ENCODE measurements at places on chromosomes 2 and 18.

DNA sequence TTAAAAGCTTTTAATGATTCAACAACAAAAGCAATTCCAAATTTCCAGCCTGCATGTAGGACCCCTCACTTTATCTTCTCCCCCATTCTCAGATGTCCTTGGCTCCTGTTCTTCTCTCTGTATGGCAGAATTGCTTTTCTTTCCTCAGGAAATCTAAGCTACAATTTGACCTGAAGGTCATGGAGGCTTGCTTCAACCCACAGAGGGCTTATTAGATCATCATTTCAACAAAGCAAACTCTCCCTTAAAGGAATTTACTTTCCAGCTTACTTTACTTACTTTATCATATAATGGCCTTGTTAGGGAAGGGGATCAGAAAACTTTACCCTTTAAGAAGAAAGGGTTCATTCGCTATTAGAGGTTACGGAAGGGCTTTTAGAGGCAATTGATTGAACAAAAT lies 211.5 kb downstream of the RAD51AP2 start:
- no peak for DNase-seq

DNA sequence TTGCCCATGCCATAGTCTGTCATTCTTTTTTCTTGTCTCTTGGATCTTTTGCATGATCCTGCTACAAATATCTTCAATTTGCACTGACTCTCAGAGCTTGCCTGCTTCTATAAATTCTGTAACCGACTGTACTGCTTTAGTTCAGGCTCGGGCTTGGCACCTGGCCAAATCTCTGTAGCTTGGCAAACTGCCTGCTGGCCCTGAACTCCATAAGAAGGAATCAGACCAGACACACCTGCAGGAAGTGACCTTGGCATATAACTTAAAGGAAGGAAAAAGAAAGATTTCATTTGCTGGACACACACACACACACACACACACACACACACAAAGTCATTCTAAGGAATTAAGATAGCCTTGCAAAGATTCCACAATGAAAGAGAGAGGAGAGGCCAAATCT lies 291.2 kb upstream of the DDX18 start:
- no peak for DNase-seq

- no peak for DNase-seq
Observed at GRCh38 chr2:71926876-71927756, 220.5 kb downstream of the CYP26B1 start.

- DNase-seq, result no peak
Observed at GRCh38 chr2:21812766-21813165, 689.0 kb downstream of the TDRD15 start.

GRCh38 chr2:102735416-102736109 lies 26.3 kb upstream of the TMEM182 start:
- no peak for DNase-seq

DNA sequence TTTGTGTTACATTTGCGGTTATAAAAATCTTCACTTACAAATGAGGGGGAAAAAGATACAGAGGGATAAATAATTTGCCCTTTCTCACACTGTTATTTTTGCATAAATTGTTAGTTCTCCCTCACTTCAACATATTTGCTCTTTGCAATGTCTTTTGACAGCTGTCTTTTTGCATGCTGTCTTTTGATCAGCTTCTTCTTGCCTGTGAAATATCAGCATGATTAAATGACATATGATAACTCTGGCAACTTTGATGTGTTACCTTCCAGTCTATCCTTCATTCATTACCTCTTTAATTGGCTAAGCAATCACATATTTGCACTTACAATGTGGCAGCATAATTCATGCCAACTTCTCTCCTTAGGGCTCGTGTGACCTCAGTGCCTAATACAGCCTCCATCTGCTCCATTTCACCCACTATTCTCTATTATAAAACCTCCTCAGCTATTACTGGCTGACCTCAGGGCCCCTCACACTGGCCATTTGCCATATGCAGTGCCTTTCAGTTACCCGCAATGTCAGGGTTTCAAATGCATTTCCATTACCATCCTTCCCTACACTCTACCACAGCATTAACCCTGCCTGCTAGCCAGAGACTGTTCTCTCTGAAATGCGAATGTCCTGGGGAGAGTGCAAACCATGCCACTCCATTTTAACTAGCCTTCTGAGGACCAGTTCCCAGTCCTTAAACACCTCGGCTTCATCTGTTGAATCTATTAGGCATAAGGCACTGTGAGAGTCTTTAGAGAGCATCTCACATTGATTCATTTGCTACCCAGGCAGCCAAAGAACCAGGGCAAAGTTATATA lies 1056.6 kb upstream of the CHAC2 start:
- no peak for DNase-seq

- no peak for DNase-seq
Observed at GRCh38 chr2:14234911-14235310, 397.6 kb upstream of the LRATD1 start.

DNA sequence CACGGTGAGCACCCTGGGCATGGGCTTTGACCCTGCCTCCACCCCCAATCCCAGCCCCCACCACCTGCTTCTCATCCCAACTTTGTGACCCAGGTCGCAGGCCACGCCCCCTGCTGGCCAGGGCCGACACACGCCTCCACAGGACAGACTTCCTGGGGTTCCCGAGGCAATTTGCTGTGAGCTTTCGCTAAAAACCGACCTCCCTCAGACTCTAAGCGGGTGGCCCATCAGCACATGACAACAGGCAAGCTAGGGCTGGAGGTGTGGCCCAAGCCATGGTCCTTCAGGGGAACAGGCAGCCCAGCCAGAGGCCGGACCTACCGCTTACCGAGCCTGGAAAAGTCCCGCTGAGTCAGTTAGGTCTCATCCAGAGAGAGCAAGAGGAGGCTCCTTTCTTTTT lies 31.9 kb downstream of the C1QL2 start:
- DNase-seq, result peak; percentile 42

DNA sequence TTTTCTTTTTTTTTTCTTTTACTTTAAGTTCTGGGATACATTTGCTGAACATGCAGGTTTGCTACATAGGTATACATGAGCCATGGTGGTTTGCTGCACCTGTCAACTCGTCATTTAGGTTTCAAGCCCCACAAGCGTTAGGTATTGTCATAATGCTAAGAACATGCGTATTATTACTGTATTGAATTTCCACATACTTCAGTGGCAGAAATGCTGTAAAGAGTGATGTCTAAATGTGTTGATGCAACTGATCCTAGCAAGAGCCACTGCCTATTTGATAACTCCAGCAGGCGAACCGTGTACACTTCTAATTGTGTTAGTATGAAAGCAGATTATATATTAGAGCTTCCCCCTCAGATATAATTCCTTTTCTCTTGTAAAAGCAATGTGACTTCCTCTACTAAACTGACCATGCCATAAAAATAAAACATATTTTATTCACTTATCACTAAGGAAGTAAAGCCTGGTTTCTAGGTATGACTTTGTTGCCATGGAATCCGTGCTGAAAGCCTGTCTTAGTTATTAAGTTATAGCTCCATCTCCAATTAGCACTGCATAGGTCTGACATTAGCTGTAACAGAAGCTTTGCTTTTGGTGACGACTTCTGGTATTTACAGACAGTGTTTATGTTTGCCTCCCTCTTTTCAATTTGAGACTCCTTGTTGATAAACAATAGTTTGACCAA lies 280.0 kb downstream of the GALR1 start:
- DNase-seq, result no peak

DNA sequence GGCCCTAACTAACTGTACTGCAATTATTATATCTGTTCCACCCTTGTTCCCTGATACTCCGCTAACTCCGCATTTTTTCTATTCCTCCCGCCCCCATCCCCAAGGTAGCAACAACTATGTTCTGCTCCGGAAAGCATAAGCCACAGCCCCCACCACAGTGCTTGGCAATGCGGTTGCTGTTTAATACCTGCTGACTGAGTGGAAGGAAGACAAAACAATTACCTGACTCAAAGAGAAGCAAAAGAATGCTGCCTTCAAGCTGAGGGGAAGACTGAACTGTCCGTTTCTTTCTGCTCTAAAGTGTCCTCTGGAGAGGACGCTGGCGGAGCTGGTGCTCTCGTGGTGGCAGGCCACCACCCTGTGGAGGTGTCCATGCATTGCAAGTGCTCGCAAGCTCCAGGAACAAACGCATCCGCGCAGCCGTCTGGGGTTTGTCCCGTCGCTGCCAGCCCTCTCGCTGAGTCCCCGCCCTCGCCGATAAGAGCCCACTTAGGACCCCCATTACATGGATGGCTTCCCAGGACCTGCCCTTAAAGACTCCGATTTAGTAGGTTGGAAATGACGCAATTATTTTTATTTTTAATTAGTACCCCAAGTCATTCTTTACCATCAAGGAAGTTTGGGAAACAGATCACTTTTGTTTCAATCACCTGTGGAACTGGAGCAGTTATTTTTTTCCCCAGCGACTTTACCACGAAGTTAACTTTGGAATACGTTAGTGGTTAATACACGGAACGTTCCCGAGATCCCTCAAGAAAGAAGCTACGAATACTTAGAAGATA lies 1.6 kb upstream of the MYL12A start:
- peak; percentile 91 for DNase-seq

- no peak for DNase-seq
Observed at GRCh38 chr2:221480163-221480562, 91.9 kb downstream of the EPHA4 start.

- DNase-seq, result no peak
Observed at GRCh38 chr2:159137511-159138241, 148.8 kb downstream of the WDSUB1 start.

DNA sequence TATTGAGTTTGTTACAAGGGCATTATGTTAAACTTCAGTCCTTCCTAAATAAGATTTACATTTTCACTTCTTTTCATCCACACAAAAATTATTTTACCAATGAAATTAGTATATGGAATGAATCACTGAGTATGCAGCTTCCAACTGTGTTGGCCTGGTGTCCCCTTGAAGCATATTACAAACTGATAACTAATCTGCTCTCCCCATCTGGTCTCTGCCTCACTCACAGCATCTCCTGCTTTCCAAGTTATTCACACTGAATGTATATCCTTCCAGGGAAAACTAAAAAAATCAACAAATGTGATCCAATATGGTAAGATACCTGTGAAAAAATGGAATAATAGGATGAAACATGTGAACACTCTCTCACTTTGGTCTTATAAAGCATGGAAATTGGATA lies 90.0 kb upstream of the NYAP2 start:
- no peak for DNase-seq

GRCh38 chr18:32072321-32072720 lies 19.4 kb upstream of the RNF138 start:
- DNase-seq, result peak; percentile 35

GRCh38 chr18:26434887-26435286 lies 113.5 kb downstream of the KCTD1 start:
- no peak for DNase-seq

DNA sequence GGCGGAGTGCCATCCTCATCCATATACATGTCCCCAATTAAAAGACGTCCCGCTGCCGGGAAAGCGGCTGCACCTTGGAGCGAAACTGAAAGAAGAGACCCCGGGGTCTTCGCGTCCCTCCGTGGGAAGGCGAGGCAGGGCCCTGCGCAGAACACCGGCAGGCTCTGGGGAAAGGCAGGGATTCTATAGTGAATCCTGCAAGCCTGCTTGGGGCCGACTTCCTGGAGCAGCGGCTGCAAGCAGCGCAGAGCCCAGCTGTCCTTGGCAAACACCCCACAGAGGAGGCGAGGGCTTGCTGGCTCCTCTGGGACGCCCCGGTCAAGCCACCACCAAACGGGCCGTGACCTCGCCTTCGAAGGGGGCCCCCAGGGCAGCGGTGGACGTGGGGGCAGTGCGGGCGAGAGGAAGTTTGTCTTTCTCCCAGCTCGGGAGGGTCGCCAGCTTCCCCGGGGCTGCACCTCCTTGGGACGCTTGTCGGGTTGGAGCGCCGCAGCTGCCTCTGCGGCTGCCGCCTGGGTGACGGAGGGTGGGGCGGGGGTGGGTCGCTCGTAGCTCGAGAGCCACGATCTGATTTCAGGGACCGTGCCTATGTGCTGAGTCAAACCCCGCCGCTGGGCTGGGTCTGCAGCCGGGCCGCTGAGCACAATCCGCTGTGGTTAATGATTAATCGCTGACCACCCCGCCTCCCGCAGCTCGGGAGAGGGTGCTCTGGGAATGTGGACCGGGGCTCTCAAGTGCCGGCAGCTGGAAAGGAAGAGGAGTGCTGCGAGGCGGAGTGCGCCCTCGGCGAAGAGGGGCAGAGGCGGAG lies 486 bp upstream of the GPR39 start:
- DNase-seq, result no peak

GRCh38 chr2:108921096-108922030 lies 67.7 kb downstream of the EDAR start:
- no peak for DNase-seq

DNA sequence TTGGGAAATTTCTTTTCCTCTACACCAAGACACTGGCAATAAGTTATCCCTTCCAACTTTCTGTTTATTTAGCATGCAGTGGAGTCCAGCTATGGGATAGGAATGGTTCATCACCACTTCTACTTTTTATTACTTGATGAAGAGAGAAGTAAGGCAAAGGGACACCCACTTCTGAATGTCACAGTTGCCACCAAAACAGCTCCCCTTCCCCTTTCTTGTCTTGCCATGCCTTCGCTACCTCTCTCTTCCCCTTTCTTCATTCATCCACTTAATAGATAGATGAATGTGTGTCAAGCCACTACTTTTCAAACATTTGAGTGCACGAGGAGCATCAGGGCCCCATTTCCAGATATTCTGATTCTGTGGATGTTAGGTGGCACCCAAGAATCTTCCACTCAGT lies 59.6 kb downstream of the KCTD18 start:
- no peak for DNase-seq

DNA sequence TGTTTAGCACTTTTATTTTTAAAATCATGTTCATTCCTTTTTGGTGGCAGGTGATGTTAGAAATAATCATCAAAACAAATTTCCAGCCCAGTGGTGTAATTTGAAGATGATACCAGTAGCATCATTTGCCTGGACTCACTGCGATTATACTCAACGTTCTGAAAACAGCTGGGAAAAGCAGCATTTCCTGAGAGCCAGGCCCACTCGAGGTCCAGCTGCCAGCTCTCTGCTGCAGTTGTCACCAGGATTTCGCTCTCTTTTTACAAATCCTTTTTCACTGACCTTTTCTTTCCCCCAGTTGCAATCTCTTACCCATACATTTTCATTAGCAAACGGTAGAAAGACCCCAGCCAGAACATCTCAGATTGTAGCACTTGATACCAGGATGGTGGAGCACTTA lies 110.6 kb upstream of the LYPD1 start:
- DNase-seq, result no peak

DNA sequence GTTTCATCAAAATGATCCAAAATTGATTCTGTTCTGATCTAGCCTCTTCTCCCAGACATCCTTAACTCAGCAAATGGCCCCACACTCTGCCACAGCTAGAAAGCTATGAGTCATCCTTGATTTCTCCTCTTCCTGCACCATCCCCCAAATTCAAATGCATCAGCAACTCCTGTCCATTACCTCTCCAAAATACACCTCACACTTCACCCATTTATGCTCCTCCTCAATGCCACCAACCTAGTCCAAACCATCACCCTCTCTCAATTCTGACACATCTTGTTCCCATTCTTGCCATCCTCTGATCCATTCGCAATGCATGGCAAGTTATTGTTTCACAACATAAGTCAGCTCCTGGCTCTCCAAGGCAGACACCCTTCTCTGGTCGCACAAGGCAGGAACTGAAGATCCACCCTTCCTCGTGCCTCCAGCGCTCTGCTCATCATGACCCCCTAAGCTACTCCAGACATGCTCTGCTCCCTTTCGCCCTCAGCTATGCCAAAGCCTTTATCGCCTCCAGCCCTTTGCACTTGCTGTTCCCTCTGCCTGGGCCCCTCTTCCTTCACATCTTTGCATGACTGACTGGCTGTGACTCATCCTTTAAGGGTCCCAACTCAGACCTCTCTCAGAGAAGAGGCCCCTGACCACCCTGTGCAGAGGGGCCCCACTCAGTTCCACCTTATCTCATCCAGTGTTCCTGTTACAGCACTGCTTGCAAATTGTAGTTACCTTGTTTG lies 83.6 kb downstream of the MREG start:
- DNase-seq, result peak; percentile 52

Data from activated CD4-positive, alpha-beta T cell treated with anti-CD3 and anti-CD28 coated beads, Interleukin-10, Interleukin-2, amounts not matched to agents 100 ng/mL and 50 ng/mL, durations not matched to agents 16 hours and 8 hours (primary cell).